ENCODE measurements at places on chromosomes 11 and 22. TPM values are rescaled to one million over a fixed set of nuclear protein-coding genes. Genes with fewer than 3 reads are reported as not detected.

Gene C11orf65
- polyA plus RNA-seq, result 3.7 TPM

Gene BTBD18
- 1.5 TPM for polyA plus RNA-seq

Gene C22orf15
- polyA plus RNA-seq, result 0.91 TPM

Gene OR8G1
- polyA plus RNA-seq, result not detected

Gene DTX4
- polyA plus RNA-seq, result 1.8 TPM

Gene RAB39A
- not detected for polyA plus RNA-seq

Gene LMO1
- 3.6 TPM for polyA plus RNA-seq

Data from cardiac muscle cell (in vitro differentiated cells and primary cell).